ENCODE measurements at places on chromosomes 1 and 21. TPM values are rescaled to one million over a fixed set of nuclear protein-coding genes. Genes with fewer than 3 reads are reported as not detected.

GRCh38 chr1:36475341-36475740 lies 7.4 kb downstream of the CSF3R start:
- no peak for DNase-seq

GRCh38 chr1:8018492-8019228 lies 7.4 kb downstream of the ERRFI1 start:
- no peak for DNase-seq

DNA sequence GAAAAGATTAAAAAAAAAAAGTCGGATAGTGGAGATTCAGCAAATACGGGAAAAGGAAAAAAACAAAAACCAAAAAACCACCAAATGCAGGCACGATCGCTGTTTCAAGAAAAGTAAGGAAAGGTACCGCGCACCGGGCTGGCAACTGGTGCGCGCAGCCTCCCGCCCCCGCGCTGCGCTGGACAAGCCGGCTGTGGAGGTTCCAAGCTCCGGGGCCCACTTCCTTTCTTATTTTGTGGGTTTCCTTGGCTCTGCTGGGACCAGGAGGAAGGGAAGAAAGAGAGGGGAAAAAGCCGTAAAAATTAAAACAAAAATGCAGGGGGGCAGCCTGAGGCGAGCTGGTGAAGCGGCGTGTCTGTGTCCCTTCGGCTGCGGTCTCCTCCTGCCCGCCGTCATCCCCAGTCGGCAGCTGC lies 233 bp downstream of the ADAMTS5 start:
- no peak for DNase-seq

DNA sequence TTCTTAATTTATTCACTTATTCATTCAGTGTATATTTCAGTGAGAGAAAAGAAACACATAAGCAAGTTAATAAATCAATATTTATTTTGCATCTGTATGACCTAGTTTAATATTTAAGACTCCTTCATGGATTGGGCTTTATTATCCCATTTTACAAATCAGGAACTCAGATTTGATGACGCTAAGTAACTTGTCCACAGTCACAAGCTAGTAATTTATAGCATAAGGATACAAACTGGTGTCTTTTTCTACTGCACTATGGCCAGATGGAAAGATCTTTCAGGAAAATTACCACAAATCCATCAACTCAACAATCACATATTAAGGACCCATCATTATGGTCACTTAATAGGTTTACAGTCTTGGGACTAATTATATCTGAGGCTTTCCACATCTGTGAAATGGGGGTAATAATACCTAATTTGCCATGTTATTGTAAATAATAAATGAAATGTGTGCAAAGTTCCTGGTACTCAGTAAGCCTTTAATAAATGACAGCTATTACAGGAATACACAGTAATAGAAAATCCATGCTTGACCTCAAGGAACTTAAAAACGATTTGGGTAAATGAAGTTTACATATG lies 13.3 kb downstream of the CDKN2C start:
- no peak for DNase-seq

DNA sequence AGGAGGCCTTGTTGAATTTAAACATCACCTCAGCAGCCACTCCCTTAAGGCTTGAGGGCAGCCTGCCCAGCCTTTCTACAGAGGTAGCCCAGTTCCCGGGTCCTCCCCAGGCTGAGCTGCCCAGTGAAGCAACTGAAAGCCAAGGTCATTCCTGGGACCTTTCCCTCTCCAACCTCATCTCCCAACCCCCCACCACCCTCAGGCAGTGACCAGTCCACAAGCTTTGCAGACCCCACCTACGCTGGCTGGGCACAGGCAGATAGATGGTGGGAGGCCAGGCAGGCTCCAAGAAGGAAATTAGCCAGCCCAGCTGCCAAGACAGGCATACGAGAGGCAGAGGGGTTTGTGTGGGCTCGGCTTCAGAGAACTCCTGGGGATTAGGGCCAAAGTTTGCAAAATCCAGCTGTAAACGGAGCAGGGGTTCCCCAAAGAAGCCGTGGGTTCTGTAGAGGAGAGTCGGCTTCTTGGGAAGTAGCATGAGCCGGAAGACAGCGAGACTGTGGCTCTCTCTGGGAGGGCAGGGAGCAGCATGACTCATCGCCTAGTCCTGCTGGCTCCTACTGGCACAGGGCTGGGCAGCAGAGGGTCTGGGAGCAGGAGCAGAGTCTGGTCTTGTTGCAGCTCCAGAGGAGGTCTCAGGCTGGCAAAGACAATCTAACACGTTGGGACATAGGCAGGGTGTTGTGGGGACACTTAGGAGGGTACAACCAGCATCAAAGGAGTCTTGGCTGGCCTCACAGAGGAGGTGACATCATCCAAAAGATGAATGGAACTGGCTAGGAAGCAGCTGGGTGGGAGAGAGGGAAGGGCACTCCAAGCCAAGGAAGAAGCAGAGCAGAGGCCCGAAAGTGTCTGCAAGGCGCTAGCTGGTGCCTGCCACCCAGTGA lies 2.8 kb upstream of the ZC3H12A start:
- DNase-seq, result peak; percentile 86

- no peak for DNase-seq
These were observed 66.6 kb downstream of the IFI44 start for GRCh38 chr1:78716186-78716585.

DNA sequence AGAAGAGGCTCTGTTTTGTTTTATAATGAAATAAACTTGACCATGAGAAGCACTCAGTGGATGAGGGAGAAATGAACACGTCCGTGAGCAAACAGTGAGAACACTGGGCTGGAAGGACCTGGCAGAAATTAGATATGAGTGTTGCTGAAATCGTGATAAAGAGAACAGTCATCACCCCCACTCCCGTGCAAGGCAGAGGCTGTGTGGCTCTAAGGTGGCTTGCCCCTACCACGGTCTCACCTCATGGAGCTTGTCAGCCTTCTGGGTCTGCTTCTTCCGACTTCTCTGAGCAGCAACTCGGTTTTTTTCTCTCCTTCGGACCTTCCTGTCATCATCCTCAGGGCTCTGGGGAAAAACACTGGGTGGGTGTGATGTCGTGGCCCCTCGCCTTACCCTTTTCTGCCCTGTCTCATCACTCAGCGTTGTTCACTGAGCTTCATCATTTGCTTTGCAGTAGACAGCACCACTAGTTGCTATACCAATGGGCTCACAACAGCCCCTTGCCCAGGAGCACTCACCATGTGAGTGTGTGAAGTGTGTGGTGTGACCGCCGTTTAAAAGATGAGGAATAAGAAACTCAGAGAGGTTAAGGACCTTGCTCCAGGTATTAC lies 2.8 kb downstream of the BATF3 start:
- no peak for DNase-seq

DNA sequence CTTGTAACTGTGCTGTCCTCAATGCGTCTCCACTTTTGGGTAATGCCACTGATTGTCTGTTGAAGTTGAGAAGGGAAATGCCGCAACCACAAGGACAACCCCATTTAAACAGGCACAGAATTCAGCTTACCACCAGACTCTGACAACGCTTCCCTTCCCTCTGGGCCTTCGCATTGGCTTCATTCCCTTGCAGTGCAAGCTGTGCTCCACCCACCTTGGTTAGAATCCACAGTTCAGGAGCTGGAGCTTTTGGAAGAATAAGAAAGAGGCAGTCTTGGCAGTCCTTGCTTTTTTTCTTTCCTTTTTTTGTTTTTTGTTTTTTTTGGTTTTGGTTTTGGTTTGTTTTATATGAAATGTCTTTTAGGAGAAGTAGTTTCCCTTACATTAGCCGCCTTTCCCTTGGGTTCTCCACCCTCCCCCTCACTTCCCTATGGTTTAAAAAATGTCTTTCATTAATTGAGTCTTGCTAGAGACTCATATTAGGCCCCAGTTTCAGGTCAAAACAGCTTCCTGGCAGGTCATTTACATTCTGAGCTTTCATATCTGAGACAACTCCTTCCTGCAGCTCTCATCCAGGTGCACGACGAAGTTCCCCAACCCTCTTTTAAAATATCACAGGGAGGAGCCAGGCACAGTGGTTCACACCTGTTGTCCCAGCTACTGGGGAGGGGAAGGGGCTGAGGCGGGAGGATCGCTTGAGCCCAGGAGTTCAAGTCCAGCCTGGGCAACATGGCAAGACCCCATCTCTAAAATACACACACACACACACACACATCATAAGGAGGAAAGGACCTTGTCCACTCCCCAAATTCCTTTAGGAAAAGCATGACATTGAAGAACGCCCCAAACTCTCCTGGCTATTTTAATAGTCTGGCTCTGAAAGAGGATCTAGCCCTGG lies 20.7 kb upstream of the LAX1 start:
- no peak for DNase-seq

The NBPF6 gene
- not detected for total RNA-seq

DNA sequence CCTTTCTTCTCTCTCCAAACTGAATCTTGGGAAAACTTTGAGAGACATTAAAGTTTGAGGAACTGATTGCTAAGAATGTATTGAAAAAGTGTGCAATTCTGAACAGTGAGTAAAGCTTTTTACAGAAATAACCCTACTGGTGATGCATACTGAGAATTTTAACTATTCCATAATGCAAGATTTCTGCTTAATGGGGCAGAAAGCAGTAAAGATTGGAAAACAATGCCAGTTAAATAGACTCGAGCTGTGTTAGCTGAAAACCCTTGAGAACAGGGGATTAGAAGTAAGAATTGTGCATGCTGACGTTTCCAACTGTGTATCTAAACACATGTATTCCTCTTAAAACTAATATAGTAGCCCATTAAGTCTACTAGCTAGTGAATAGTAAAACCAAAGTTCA lies 1500.2 kb upstream of the PRMT6 start:
- DNase-seq, result no peak

DNA sequence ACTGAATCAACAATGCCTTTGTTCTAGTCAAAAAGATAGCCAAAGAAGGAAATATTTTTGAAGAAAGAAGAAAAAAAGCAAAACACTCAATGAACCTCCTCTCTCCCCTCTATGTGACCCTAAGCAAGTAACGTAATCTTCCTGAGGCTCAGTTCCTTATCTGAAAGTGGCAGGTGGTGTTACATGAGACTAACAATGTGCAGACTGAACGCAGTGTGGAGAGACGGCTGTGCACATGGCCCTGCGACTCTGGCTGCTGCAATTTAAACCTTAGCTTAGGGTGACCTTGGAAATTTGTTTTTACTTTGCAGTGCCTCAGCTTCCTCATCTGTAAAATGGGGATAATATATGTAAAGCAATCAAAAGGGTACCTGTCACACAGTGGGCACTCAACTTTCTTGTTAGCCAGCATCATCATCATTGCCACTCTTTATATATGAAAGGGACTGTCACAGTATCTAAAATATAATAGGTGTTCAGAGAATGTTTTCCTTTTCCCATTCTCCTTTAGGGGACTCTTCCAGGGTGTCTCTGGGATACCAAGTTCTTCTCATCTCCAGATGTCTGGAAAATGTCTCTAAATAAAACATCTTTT lies 100.1 kb upstream of the JUN start:
- DNase-seq, result no peak

GRCh38 chr1:11858968-11859871 lies 475 bp upstream of the NPPB start:
- peak; percentile 47 for DNase-seq

The HSD3B2 gene
- not detected for total RNA-seq

The MAPKAPK2 gene
- 74.4 TPM for total RNA-seq

- no peak for DNase-seq
These were observed 7.6 kb downstream of the ARHGEF10L start for GRCh38 chr1:17546946-17547670.

GRCh38 chr1:209513226-209513625 lies 70.3 kb upstream of the CAMK1G start:
- no peak for DNase-seq

DNA sequence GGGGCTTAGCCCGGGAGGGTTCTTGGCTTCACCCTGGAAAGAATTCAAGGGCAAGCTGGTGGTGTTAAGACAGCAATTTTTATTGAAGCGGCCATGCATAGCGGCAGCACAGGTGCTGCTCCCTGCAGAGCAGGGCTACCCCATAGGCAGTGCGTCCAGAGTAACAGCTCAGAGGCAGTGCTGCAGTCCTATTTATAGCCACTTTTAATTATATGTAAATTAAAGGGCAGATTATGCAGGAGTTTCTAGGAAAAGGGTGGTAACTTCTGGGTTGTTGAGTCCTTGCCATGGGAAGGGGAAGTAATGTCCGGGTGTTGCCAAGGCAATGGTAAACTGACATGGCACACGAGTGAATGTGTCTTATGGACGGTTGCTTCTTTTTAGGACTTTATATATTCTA lies 57.0 kb downstream of the VPS26C start:
- DNase-seq, result no peak

DNA sequence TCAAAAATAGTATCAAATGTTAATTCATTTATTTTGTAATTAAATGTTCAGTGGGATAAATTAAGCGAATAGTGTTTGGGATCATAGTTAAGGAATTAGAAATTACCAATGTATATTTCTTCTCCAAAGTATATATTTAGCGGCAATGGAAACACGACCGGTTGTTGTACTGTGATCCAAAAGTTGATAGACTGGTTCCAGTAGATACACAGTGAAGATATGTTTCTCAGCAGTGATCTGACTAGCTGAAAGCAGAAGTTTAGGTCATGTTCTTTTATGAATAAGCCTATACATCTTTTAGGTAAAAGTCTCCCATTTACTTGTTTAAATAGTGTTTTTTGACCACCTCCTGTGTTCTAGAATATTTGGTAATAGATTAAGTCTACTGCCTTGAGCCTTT lies 8.8 kb downstream of the USP16 start:
- no peak for DNase-seq

DNA sequence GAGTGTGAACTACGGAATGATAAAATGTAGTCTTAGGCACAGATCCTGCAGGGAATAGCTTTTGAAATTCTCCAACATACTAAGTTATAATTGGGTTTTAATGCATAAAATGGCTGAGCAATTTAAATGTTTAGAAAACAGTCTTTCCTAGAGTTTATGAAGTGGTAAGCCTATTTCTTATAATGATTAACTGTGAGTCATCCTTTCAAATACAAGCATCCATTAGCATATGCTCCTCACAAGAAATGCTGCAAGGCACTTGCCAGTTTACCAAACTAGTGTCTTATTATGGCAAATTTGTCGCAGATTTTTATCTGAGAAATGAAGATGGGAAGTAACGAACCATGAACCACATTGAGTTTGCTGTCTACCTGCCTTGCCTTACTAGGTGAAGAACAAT lies 101.3 kb upstream of the ESRRG start:
- DNase-seq, result no peak

- no peak for DNase-seq
These were observed 11.2 kb upstream of the DPH2 start for GRCh38 chr1:43958351-43959255.

DNA sequence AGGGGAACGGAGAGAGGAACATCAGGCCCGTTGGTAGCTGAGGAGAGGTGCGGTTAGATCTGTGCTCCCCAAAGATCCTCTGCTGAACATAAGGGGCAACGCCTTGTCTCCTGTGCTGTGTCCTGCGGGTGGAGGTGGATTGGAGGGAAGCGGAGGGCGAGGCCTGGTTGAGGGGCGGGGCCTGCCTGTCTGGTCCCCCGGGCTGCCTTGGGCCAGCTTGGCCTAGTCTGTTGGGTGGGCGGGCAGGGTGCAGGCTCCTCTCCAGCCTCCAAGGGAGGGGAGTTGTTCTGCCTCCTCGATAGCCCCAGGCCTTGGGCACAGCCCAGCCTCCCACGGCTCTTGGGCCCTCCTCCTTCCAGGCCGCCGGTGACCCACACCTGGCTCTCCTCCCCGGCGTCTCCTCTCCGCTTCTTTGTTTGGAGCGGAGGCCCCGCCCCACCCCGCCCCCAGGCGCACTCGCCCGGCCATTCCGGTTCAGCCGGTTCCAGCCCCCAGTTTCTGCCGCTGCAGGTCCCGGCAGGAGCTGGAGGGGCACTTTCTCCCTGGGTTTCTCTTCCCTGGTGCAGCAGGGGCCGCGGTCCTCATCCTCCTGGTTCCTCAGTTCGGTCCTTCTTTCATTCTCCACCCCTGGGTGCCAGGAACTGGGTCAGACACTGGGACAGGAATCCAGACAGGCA lies 19.4 kb downstream of the PTPRF start:
- peak; percentile 94 for DNase-seq

GRCh38 chr1:108767115-108767514 lies 20.6 kb downstream of the STXBP3 start:
- DNase-seq, result no peak

The MAGI3 gene
- 73.4 TPM for total RNA-seq

All from upper lobe of left lung (tissue), 6 donors.